Lower lobe of right lung (tissue), 2 donors: ENCODE measurements at places on chromosomes 3 and 15. TPM values are rescaled to one million over a fixed set of nuclear protein-coding genes. Genes with fewer than 3 reads are reported as not detected.

The SKOR1 gene
- total RNA-seq, result 0.41 TPM

The EDEM1 gene
- 76.5 TPM for total RNA-seq

The C3orf85 gene
- total RNA-seq, result not detected

The C15orf39 gene
- 36.3 TPM for total RNA-seq

The ADAMTS7 gene
- 5.3 TPM for total RNA-seq

The PRKCI gene
- 45.9 TPM for total RNA-seq
